Effector memory CD8-positive, alpha-beta T cell (primary cell): ENCODE measurements at places on chromosomes 2 and 18.

GRCh38 chr2:135685361-135685760 is 56.3 kb upstream of the UBXN4 start:
- no peak for DNase-seq

GRCh38 chr2:122205641-122206040 is 450.2 kb downstream of the TSN start:
- DNase-seq, result no peak

DNA sequence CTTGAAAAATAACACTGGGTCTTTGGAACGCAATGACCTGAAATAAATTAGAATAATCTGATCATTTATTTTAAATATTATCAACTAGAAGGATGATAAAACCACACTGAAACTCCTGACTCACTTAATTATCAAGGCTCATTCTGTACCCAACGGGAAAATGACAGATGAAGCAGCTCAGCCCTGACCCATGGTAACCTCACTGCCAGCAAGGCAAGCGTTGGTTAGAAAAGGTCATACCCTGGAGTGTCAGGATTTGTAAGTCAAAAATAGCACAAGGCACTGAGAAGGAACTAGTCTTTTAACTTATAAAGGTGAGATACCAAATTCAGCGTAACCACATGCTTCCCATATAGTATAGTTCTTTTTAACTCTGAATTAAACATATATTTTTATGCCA is 277.5 kb downstream of the ETAA1 start:
- no peak for DNase-seq

- DNase-seq, result no peak
Measured at GRCh38 chr2:45812011-45812500, 160.6 kb downstream of the PRKCE start.

DNA sequence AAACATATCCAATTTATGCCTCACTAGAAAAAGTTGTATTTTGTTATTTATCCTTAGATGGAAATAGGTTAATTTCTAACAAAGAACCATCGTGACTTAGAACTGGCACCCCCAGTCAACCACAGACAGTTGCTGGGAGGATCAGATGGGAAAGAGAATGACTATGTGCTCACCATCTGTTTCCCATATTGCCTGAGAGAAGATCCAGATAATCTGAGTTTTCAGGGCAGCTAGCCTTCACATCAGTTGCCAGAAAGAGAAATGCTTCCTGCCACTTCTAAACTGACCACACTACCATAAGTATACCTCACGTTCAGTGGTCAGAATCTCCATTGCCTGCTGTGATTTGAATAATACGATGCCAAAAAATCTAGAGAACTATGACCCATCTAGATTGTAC is 28.4 kb upstream of the NEB start:
- no peak for DNase-seq

- no peak for DNase-seq
Measured at GRCh38 chr18:42080340-42080739, 125.3 kb downstream of the PIK3C3 start.

- DNase-seq, result no peak
Measured at GRCh38 chr18:13440277-13441248, 222.0 kb downstream of the LDLRAD4 start.

DNA sequence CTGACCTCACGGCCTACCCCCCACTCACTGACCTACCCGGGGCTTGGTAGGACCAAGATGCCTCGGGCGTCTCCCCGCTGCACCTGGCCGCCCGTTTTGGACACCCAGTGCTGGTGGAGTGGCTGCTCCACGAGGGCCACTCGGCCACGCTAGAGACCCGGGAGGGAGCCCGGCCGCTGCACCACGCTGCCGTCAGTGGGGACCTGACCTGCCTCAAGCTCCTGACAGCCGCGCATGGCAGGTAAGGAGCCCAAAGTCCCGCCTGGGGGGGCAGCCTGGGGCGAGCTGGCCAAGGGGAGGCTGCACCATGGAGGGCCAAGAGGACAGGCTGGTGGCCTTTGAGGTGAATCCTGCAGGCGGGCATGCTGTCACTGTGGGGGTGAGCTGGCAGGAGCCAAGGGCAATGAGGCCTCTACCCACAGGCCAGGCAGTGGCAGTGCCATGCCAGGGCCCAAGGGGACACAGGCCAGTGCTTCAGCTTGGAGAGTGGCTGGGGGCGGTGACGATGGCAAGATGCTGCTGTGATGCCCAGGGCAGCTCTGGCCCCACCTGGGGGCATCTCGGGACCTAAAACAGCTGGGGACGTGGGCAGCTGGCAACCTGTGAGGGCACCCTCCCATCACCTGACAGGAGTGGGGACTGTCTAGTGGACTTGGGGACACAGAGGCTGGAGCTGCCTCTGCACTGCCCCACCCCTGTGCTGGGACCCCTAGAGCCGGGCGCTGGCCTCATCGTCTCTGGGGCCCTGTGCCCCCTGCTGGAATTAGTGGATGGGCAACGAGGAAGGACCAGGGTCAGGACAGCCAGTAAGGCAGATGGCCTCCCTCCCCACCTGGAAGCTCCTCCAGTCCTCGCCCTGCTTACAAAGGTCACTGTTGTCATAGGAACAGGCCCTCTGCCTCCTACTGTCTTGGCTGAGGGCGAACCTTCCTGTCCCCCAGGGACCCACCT is 2.0 kb downstream of the ESPNL start:
- DNase-seq, result no peak

DNA sequence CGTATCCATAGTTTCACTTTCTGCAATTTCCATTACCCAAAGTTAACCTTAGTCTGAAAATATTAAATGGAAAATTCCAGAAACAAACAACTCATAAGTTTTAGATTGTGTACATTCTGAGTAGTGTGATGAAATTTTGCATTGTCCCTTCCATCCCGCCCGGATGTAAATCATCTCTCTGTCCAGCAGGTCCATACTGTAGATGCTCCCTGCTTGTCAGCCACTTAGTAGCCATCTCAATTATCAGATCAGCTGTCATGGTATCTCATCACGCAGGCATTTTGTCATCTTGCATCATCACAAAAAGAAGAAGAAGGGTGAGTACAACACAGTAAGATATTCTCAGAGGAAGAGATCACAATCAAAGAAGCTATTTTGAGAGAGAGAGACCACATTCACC is 185.0 kb upstream of the STK17B start:
- no peak for DNase-seq

GRCh38 chr18:76275727-76276313 is 219.2 kb downstream of the ZNF516 start:
- DNase-seq, result no peak

GRCh38 chr2:111985514-111985913 is 69.6 kb upstream of the TMEM87B start:
- no peak for DNase-seq

DNA sequence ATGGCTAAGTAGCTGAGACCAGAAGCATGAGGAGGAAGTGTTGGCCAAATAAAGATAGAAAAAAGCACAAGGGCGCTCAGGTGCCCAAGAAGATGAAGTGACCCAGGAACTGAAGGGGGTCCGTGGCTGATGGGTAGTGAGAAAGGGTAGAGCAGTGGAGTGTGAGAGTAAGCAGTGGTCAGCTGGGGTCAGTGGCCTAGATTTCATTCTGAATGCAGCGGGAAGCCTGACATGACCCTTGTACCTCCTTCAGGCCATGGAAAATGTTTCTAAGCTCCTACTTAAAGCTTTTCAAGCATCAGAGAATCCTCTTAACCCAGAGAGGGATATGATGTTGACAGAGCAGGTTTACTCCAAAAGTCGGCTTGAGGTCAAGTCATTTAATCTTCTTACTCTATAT is 89.0 kb upstream of the UNC80 start:
- DNase-seq, result no peak

- DNase-seq, result no peak
Measured at GRCh38 chr2:174121175-174121574, 127.2 kb downstream of the OLA1 start.

DNA sequence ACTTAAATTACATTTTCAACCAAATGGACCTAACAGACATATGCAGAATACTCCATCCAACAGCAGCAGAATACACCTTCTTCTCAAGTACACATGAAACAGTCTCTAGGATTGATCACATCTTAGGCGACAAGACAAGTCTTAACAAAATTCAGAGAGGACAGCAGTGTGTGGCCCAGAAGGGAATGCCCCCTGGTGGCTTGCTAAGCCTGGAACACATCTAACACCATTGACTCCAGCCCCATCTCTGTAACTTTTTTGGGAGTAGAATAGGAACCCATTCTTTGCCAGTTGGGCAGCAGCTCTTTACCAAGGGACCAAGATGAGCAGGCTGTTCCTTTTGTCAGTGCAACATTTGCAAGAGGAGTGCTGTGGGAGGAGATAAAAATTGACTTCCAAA is 249.9 kb downstream of the PLCL1 start:
- peak; percentile 6 for DNase-seq

DNA sequence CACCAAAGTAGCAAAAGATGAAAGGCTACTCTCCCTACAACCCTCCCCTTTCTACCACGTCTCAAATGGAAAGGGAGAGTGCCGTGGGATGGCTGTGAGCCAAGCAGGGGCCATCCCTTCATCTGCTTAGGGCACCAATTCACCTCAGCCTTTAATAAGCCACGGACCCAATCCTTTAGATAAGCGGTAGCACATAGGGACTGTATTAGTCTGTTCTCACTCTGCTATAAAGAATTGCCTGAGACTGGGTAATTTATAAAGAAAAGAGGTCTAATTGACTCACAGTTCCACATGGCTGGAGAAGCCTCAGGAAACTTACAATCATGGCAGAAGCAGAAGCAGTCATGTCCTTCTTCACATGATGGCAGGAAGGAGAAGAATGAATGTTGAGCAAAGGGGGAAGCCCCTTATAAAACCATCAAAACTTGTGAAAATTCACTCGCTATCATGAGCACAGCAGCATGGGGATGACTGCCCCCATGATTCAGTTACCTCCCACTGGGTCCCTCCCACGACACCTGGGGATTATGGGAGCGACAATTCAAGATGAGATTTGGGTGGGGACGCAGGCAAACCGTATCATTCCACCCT is 85.9 kb upstream of the IL1R2 start:
- DNase-seq, result no peak

DNA sequence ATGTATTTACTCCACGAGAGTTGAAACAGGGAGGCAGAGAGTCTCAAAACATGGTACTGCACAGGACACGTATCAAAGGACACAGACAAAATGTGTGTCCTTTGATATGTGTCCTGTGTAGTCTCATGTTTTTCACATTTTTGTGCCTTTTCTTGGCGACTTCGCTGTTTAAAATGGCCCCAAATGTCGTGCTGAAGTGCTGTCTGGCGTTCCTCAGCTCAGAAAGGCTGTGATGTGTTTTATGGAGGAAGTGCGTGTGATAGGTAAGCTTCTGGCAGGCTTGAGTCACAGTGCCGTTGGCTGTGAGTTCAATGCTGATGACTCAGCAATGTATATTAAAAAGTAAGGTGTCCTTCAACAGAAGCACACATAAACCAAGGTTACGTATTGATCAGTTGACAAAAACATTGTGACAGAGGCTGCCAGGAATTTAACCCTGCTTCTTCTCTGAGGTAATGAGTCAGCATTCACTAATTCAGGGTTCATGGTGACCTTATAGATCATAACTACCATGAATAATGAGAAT is 78.2 kb downstream of the DYSF start:
- no peak for DNase-seq

DNA sequence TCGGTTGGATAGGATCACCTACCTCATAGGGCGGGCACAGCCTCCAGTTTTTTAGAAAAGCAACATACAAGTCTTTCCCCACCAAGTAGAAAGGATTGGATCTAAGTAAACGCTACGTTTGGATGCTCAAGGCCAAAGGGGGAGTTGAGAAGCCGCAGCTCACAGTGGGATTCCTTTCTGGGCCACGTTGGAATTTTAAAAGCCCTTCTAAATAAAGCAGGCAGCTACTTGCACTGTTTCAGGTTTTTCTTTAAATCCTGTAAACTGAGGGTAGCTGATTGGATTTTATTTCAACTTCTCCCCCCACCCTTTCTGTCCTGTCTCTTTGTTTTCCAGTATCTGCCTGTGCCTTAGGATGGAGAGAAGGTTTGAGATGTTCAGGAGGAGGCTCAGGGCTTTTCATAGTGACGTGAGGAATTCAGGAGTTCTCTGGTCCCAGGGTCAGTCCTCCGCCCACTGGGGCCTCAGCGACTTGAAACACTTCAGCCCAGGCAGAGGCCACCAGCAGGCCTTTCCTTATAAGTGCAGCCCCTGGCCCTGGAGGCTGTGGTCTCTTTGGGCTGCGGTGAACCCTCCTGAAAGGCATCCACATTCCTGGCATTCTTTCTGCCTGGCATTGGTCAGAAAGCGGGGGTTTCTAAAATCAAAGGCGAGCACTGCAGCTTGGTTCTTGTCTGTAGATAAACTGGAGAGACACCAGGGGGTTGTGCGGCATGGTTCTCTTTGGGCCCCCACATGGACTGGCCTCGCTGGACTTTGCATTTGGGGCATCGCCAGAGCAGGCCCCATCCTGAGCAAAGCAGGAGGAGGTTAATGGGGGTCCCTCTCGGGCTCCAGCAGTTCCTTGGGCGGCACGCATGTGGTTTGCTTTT is 44.5 kb downstream of the SH3BP4 start:
- no peak for DNase-seq

DNA sequence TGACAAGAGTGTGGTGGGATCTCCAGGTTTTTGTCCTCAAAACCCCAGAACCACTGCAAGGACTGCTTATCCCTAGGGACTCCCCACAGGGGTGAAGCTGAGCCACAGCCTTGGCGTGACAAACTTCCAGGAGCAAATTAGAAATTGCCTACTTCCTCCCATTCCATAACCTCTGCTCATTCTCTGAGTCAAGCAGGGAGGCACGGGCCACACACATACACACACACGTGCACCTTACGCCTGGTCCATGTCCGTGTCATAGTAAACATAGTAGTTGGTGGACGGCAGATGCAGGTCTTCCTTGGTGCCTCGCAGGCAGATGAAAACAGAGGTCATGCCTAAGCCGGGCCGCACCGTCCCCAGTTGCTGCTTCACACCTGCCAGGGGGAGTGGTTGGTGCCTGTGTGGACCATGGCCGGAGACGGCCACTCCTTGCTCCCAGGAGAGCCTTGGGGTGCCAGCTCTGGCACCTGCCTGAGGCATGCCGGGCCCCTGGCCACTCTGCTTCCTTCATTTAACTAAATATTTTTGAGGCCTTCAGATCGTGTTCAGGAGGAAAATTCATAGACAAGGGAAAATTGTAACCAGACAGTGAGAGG is 9.9 kb downstream of the RETSAT start:
- no peak for DNase-seq

GRCh38 chr2:60512641-60513040 is 40.8 kb downstream of the BCL11A start:
- no peak for DNase-seq

DNA sequence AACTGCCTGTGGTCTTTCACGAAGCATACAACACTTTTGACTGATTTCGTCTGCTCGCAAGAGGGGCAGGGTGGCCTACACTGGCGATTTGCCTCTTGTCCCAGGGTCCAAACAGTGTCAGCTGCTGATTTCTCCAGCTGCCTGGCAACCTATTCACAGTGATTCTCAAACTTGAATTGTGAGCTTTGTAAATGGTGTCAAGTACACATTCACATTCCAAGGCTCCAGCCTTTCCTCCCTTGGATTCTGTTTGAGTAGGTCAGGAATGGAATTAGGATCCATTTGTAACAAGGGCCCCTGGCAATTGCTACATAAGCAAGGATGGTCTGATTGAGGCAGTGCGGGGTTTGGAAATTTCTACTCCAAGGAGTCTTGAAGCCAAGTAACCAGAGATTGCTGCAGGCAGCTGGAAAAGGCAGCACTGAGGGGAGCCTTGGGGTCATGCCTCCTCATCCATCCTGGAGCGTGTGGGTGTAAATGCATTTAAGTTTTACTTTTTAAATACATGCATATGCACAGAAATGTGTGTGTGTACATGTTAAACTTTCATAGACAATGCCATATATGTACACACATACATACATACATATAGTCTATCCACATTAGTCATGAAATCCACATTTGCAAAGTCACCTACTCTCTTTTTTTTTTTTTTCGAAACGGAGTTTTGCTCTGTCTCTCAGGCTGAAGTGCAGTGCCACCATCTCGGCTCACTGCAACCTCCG is 86.8 kb upstream of the UXS1 start:
- no peak for DNase-seq

- no peak for DNase-seq
Measured at GRCh38 chr2:222439692-222440091, 15.3 kb downstream of the SGPP2 start.
